ENCODE measurements at places on chromosomes 12 and 14. TPM values are rescaled to one million over a fixed set of nuclear protein-coding genes. Genes with fewer than 3 reads are reported as not detected.

GRCh38 chr12:103333676-103334075, 162.1 kb downstream of the C12orf42 start:
- DNase-seq, result no peak

Gene KCNC2
- total RNA-seq, result not detected

DNA sequence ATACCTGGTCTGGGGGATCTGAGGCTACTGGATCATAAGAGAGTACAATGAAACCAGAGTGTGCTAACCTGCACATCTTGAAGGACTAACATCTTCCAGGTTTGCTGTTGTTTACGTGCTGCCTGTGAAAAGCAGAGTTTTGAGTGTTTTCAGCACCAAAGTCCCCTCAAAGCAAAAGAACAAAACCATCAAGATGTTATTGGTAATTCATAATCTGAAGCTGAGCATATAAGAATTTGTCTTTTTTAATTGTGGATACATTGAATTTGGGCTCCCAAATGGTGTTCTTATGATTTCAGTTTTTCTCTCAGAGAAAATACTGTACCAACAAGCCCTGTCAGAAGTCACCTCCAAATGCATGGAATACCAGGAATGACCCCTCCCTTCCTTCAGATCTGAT, 110.2 kb downstream of the BTG1 start:
- no peak for DNase-seq

DNA sequence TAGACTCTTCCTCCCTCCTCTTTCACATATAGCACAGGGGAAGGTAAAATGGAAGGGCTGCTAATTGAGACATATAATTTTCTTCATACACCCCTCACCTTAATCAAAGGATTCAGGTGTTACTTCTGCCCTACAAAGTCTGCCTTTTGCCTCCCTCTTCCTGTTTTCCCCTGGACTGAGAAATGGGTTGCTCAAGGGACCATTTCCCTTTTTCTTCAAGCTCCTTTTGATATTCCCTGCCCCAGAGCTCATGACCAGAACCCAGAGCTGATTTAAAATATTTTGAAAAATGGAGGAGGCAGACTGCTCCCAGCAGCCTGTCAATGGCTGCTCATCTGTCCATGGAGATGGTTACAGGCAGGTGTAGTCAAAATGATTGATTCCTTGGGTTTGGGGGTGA, 6.3 kb upstream of the PIP4K2C start:
- no peak for DNase-seq

DNA sequence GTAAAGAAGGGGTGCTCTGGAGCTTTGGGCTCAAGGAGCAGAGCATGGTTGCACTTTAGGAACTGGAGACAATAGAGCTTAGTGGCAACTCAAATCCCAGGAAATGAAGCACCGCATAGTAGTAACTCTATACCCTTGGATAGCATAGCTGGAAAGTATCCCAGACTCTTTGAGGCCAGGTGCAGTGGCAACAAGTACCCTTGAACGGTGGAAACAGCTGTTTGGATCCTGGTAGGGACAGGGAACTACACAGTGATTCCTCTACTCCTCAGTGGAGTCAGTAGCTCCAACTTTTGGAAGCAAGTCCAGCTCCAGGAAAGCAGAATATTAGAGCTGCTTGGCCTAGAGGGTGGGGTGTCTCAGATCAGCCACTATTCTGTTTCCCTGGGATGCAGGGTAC, 129.0 kb upstream of the WSCD2 start:
- no peak for DNase-seq

- no peak for DNase-seq
Observed at GRCh38 chr14:54864526-54864925, 38.1 kb downstream of the GCH1 start.

Gene CDCA3
- total RNA-seq, result 3.0 TPM
